ENCODE measurements at places on chromosomes 2 and 18. TPM values are rescaled to one million over a fixed set of nuclear protein-coding genes. Genes with fewer than 3 reads are reported as not detected.

The ITPRIPL1 gene
- 0.26 TPM for total RNA-seq

The COL3A1 gene
- total RNA-seq, result 1,561 TPM

The SF3B6 gene
- 116 TPM for total RNA-seq

The CD226 gene
- total RNA-seq, result 0.53 TPM

The RBM43 gene
- 8.0 TPM for total RNA-seq

The KLHL14 gene
- total RNA-seq, result not detected

The SP5 gene
- not detected for total RNA-seq

The CRYGC gene
- total RNA-seq, result not detected

Measured in aortic smooth muscle cell (primary cell).